ENCODE measurements at places on chromosomes 1 and 21.

DNA sequence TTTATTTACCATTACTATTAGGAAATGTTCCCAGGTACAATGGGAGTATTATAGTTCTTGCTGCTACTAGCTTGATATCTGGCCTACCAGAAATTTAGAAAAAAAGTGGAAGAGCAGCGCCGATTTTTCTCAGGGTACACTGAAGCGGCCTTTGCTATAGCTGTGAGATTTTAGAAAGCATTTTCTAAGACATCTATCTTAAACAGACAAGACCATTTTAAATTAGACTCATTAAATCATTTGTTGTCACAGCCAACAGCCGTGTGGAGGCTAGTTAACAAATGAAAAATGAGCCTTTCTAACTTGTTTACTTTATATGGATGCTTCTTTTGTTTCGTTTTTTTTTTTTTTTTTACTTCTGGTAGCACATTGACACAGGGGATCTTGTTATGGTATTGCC is 183.2 kb upstream of the ZRANB2 start:
- DNase-seq, result no peak

DNA sequence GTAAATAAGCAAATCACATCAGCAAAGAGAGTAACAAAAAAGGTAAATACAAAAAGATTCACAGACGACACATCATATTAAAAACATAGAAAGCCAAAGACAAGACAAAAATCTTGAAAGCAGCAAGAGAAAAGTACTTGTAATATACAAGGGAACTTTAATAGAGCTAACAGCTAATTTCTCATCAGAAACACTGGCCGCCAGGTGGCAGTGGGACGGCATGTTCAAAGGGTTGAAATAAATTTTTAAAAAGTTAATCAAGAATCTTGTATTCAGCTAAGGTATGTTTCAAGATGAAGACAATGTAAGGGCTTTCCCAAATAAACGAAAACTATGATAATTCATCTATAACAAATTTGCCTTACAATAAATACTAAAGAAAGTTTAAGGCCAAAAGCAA is 358.1 kb downstream of the LRRIQ3 start:
- DNase-seq, result no peak

GRCh38 chr1:35202048-35202719 is 9.2 kb upstream of the SFPQ start:
- DNase-seq, result peak; percentile 32

- DNase-seq, result no peak
Observed at GRCh38 chr1:16139473-16139962, 16.4 kb downstream of the EPHA2 start.

- no peak for DNase-seq
Observed at GRCh38 chr1:83854456-83854855, 144.5 kb downstream of the TTLL7 start.

DNA sequence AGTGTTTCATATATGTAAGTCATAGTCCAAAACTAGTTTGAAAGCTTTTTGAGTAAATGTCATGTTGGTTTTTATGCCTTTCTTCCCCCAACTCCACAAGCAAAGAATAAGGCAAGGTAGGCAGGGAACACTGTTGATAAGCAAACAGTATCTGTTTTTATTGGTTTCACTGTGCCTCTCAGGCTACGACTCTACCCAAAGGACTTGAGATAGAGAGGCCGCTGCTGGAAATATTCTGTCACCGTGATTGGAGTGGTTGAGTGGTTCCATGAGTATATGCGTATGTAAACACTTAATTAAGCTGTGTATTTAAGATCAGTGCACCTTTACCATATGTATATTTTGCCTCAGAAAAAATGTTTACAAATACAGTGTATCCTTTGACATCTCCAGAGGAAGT is 138.1 kb upstream of the KIF26B start:
- no peak for DNase-seq

All from stimulated activated CD8-positive, alpha-beta memory T cell treated with anti-CD3 and anti-CD28 coated beads, Interleukin-4, amount 100 ng/mL, for 24 hours (primary cell).